ENCODE measurements at places on chromosomes 13 and 19. TPM values are rescaled to one million over a fixed set of nuclear protein-coding genes. Genes with fewer than 3 reads are reported as not detected.

Gene GNG8
- not detected for total RNA-seq

Gene B3GNT8
- 1.5 TPM for total RNA-seq

Gene PLIN3
- total RNA-seq = 78.5 TPM

Gene HPN
- total RNA-seq = not detected

Gene ZNF490
- total RNA-seq = 4.5 TPM
